OCI-LY7 (cell line): ENCODE measurements at places on chromosomes 2 and 18.
A peak's percentile ranks its signal among the peaks of the same experiment; 100 is the strongest.

- no peak for DNase-seq
Observed at GRCh38 chr2:231174211-231174651, 24.2 kb upstream of the ARMC9 start.

GRCh38 chr2:174762464-174762863 is 1.8 kb downstream of the CHRNA1 start:
- no peak for DNase-seq

DNA sequence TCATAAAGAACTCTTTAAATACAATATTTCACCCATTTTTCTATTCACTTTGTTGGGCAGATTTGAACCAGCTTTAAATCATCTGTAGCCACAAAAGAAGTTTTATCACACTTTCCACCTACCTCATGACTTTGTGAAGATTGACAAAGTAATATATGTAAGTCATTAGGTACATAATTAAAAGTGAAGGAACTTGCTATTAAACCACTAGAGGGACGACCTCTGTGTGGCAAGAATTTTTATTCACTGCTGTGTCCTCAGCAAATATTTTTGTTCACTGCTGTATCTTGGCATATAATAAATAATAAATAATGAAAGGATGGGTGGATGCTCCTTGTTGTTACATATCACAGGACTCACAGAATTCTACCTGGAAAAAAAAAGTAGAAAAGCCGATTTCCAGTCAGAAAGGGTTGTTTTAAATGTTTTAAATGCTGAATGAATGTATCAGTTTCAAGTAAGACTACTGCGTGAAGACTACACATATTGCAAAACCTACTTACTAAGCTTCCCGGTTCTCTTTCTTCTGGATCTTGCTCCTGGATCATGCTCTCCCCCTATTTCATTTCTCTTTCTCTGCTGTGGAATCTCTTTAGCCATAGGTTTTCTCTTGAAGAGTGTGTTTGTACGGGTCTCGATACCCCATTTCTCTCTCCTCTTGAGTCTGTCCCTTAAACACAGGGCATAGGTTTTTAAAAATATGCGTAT is 44.8 kb downstream of the KCMF1 start:
- DNase-seq, result no peak

- no peak for DNase-seq
Observed at GRCh38 chr2:160472839-160473251, 20.8 kb downstream of the RBMS1 start.

DNA sequence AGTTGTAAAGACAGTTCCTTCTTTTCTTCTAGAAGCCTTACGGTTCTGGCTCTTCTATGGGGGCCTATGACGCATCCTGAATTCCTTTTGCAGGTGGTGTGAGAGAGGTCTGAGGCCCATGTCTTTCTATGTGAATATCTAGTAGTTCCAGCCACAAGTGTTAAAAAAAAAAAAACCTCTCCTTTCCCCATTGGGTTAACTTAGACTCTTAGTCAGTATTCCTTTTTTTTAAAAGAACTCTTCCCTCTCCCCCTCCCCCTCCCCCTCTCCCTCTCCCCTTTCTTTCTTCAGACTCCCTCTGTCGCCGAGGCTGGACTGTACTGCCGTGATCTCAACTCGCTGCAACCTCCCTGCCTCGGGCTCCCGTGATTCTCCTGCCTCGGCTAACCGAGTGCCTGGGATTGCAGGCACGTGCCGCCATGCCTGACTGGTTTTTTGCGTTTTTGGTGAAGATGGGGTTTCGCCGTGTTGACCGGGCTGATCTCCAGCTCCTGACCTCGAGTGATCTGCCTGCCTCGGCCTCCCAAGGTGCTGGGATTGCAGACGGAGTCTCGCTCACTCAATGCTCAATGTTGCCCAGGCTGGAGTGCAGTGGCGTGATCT is 11.4 kb upstream of the CIDEA start:
- no peak for DNase-seq

GRCh38 chr2:193584522-193584938 is 1389.8 kb upstream of the TMEFF2 start:
- DNase-seq, result peak; percentile 13

DNA sequence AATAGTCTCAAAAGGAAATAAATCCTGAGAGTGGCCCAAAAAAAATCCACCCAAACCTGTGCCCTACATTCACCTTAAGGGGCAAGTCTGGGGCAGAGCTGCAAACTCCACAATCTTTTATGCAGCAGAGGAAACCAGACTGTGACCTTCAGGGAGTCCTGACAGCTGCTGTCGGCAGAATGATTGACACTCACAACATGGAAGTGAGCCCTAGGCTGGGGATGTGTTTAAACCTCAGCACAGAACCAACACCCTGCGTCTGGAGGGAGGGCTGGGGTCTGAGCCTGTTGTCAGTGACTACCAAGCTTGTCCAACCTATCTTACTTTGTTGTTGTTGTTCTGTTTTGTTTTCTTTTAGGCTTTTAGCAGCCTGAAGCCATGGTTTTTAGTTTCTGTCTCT is 39.6 kb downstream of the CRACDL start:
- DNase-seq, result peak; percentile 30

DNA sequence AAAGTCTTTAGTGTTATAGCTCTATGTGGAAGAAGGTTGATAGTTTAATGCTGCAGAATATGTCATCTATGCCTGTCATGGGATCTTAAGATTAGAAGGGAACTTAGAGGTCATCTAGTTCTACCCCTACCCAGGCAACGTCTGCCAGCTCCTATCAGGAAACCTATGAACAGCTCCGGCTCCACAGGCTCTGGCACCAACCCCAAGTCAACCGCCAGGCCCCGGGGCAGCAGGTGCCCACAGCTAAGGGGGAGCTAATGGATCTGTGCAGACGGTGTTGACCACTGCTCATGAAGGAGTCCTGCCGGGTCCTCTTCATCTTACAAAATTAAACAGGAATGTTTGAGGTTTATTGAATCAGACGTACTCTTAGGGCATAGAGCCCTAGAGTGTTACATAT is 440.8 kb upstream of the KLHL29 start:
- DNase-seq, result no peak

DNA sequence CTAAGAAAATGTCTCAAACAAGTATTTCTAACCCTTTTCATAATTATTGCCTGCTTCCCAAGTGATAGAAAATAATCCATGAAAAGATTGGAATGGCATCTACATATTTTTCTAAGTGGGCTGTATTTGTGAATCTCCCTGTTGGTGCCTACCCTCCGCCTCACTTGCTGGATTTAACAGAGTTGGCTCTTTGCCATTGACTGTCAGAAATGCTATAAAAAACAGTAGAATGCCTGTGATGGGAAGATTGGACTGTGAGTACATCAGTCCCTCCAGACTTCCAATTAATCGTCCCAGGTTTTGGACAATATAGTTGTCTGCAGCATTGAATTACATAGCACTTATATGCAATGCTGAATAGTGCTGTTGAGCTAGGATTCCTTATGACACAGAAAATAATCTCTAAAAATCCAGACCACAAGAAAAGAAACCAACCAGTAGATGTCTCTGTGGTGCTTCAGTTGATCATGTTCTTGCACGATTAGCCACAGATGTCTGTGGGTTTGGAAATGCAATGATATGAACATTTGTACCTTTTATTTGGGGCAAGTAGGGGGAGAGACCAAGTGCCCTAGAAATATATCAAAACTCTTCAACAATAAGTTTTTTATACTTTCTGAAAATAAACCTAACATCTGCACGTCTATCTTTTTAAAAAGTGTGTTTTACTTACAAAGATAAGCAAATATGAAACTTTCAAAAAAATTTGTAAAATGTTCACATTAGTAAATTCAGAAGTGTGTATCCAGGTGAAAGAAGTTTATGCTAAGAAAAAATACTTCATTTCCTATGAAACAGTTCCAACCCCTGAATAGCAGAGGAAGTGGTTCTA is 88.5 kb downstream of the DYNAP start:
- peak; percentile 18 for DNase-seq

GRCh38 chr2:11406958-11407381 is 59.0 kb downstream of the E2F6 start:
- DNase-seq, result no peak

GRCh38 chr2:232240906-232241305 is 137.6 kb upstream of the ALPP start:
- no peak for DNase-seq

- DNase-seq, result no peak
Observed at GRCh38 chr2:103785432-103785831, 1023.6 kb downstream of the TMEM182 start.
